ENCODE measurements at places on chromosomes 12 and 14.

- DNase-seq: no peak
Measured at GRCh38 chr14:101564819-101565698, 3.8 kb downstream of the DIO3 start.

- no peak for DNase-seq
Measured at GRCh38 chr12:116528498-116528897, 30.7 kb upstream of the MAP1LC3B2 start.

GRCh38 chr14:50038398-50039119 lies 77.8 kb downstream of the VCPKMT start:
- peak; percentile 78 for DNase-seq

- no peak for DNase-seq
Measured at GRCh38 chr12:1488908-1489381, 105.4 kb downstream of the FBXL14 start.

GRCh38 chr12:68180792-68181744 lies 21.5 kb upstream of the IFNG start:
- no peak for DNase-seq

DNA sequence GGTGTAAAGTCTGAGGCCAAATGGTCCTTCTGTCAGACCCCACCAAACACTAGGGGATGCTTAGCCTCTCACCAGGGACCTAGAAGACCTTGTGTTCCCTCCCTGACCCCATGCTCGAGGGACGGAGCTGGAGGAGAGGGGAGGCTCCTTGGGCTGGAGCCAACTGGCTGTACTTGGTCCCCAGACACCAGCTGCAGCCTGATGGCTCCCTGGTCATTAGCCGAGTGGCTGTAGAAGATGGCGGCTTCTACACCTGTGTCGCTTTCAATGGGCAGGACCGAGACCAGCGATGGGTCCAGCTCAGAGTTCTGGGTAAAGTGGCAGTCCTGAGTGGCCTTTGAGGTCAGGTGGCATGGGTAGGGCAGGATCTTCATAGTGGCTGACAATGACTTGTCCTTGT lies 29.0 kb downstream of the PAPLN start:
- DNase-seq: no peak

- DNase-seq: no peak
Measured at GRCh38 chr14:71487449-71487848, 444.8 kb upstream of the RGS6 start.

- no peak for DNase-seq
Measured at GRCh38 chr14:59352961-59353360, 112.2 kb downstream of the GPR135 start.

DNA sequence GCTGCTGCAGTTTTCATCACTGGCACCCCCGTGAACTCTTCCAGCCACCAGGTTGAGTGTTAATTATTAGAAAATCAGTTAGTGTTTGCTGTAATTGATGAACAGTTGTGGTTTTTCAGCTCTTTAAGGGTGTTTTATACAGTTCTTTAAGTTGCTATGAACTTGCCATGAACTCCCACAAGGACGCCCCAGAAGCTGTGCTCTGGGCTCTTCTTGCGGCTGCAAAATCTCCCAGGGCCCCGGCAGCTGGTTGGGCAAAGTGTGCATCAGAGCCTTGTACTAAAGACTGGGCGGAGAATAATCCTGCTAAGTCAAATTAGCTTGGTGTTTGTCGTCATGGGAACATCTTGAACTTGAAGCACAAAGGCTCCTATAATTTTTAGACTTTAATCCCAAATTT lies 82.2 kb downstream of the EML1 start:
- DNase-seq: no peak

- no peak for DNase-seq
Measured at GRCh38 chr14:52868911-52869618, 77.7 kb upstream of the GNPNAT1 start.

DNA sequence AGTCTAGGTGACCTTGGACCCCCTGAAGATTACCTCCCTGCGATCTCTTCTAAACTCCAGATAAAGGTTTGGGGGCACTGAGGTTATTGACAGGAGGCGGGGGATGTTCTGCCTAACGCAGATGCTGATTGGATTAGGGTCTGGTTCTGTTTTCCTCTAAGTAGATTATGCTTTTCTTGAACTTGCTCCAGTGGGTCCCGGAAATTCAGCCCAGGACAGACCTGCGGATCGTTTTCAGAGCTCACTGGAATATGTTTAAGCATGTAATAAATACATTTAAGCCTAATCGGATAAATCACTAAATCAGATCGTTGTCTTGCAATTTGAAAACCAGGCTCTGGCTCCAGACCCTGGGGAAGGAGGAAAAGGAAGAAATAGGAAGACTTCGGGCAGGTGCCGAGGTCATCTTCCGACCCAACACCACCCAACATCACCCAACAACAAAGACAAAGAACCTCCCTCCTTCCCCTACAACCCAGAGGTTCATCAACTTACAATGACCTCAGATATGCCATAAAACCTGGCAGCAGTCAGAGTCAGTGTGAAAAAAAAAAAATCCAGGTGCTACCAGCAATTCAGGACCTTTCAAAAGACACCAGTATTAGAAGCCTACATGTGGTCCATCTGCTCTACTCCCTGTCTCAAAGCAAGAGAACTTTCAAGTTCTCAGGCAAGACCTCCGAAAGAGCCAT lies 148.4 kb downstream of the KSR2 start:
- no peak for DNase-seq

DNA sequence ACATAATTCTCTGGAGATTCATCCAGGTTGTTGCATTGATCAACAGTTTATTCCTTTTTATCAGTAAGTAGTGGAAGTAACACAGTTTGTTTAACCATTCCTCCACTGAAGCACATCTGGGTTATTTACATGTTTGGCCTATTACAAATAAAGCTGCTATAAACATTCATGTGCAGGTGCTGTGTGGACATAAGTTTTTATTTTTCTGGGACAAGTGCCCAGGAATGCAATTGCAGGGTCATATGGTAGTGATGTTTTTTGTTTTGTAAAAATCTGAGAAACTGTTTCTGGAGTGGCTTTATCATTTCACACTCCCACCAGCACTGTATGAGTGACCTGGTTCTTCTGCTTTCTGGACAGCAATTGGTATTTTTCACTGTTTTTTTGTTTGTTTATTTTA lies 505.4 kb downstream of the CCER1 start:
- DNase-seq: no peak

- DNase-seq: peak; percentile 85
Measured at GRCh38 chr12:93387780-93388179, 10.1 kb downstream of the NUDT4 start.

- DNase-seq: no peak
Measured at GRCh38 chr14:23041729-23042128, 283 bp upstream of the PSMB11 start.

- DNase-seq: no peak
Measured at GRCh38 chr14:101862711-101863110, 101.2 kb downstream of the PPP2R5C start.

- DNase-seq: no peak
Measured at GRCh38 chr14:54347044-54347443, 49.8 kb upstream of the CDKN3 start.

DNA sequence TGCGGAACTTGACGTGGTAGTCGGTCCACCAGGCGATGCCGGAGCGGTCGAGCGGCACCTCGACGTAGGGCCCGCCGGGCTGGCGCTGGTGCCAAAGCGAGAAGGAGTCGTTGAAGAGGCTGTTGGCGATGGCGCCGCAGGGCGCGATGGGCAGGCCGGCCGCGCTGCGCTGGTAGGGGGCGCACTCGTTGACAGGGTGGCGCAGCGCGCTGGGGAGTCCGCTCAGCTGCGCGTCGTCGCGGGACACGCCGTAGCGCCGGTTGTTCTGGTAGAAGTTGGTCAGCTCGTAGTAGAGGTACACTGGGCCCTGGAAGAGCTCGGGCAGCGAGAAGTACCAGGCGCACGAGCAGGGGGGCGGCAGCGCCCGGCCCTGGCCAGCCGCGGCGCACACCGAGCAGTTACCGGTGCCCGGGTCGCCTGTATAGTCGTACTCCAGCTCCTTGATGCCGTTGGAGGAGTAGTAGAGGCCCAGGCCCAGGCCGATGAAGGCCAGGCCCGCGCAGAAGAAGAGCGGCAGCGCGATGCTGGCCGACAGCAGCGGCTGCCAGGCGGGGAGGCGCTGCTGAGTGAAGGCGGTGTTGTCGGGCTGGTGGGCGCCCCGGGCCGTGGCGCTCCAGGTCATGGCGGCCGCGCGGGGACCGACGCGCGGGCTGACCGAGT lies 482 bp downstream of the TMEM30B start:
- no peak for DNase-seq

DNA sequence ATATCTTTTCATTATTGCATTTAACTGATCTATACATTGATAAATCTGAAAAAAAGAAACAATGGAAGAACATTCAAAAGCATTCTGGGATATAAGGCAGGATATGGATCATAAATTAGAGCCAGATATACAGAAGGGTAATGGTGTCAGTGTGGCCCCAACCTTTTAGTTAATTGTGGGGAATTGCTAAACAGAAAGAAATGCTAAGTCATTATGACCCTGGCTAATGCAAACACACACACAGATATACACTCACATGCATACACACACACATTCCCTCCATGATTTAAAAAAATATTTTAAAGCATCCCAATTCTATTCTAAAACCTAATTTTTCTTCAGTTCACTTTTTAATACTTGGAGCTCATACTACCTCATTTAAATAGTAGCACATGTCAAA lies 404.5 kb downstream of the BCAT1 start:
- DNase-seq: no peak

DNA sequence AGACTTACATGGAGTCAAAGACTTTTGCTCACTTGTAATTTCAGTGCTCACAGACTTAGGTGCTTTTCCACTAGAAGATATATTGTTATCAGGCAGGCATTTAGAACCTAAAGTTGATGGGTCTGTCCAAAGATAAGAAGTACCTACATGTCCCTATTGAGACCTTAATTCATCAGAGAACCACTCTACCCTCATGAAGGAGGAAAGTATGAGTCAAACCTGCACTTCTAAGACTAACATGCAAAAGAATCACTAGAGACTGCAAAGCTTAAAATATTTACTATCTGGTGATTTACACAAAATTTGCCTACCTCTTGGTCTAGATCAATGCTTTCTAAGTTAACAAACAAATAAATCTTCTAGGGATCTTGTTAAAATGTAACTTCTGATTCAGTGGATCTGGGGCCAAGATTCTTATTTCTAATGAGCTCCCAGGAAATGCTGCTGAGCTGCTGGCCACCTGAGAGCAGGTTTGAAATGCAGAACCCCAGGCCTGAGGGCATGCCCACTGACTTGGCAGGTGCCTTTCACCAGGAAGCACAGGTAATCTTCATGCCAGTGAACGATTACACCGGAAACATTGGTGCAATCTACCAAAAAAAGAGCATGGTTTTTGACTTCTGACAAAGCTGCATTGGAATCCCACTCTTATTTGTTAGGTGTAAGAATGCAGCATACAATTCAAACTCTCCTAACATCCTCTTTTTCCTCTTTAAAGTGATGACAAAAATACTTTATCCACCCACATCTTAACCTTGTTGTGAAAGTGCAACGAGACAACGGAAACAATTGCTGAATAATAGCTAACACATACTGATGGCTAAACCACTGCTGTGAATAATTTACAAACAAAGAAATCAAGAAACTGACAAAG lies 214.2 kb downstream of the ADAMTS20 start:
- DNase-seq: no peak

GRCh38 chr12:124098887-124099286 lies 125.9 kb downstream of the ZNF664 start:
- no peak for DNase-seq

- DNase-seq: no peak
Measured at GRCh38 chr14:68626386-68626785, 166.5 kb downstream of the ZFP36L1 start.

DNA sequence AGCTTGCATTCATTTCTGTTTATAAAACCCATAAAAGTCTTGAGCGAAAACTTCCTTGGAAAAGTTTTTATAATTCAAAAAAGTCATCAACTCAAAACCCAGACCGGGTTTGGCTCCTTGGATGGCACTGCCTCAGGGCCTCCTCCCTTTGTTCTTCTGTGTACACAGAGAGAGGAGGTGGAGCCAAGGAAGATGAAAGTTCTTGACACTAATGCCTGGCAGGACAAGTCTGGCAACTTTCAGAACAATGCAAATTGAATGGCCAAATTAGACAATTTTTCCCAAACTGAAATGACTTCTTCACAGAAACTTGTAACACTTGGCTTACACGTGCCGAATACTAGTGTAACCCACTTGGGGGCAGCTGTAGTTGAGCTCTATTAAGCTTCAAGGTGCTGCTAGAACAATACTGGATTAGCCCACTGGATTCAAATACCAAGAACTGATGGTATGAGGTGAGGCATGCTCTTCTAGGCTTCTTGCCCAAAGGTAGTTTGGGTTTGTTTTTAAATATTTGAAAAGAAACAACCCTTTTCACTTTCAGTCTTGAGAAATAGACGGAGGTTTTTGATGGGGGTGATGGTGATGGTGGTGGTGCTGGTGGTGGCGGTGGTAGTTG lies 86.6 kb upstream of the FRMD6 start:
- no peak for DNase-seq

GRCh38 chr14:90831821-90832220 lies 15.6 kb upstream of the TTC7B start:
- DNase-seq: no peak

DNA sequence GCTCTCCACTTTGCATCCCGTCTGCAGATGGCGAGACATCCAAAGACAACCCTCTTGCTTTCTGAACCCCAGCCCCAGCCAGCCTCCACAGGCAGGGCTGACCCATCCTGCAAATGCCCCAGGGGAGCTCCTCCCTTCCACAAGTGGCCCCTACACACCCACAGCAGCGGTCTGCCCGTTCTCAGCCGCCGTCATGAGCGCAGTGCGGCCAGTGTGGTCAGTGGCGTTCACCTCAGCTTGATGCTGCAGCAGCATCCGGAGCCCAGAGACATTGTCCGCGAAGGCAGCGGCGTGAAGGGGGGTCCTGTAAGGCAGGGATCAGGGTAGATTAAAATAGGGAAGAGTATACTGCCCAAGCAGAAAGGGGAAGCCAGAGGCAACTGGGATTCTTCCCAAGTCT lies 13.7 kb downstream of the ANKRD52 start:
- DNase-seq: no peak

GRCh38 chr14:77853919-77854318 lies 54.0 kb downstream of the ADCK1 start:
- DNase-seq: no peak

DNA sequence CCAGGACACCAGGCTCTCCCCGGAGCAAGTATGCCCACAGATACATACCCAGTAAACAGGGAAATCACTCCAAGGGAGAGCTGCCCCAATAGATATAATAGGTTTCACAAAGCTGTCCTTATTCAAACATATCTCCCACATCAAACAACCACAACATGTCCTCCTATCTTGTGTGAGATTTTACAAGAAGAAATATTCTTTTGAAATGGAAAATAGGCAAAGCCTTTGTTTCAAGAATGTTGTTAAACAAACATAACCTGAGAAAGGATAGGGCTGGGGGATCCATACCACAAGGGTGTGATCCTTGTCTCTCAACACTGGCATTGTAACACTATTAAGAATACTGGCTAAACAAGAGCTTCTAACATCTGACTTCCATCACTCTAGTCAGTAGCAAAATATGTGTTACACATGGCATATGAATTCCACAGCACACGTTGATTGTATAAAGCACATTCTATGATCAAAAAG lies 32.9 kb downstream of the LGR5 start:
- no peak for DNase-seq
